ENCODE measurements at places on chromosomes 12 and 14. TPM values are rescaled to one million over a fixed set of nuclear protein-coding genes. Genes with fewer than 3 reads are reported as not detected.
A peak's percentile ranks its signal among the peaks of the same experiment; 100 is the strongest.

DDIT3 gene
- 44.6 TPM for total RNA-seq

TMEM120B gene
- 6.3 TPM for total RNA-seq

PZP gene
- total RNA-seq = not detected

ACSM4 gene
- total RNA-seq = not detected

GRCh38 chr12:111405859-111406473 lies at the start of gene SH2B3:
Gene SH2B3, plus strand, starts transcription at chr12:111405923. Its CDS starts 12,223 bp downstream, at chr12:111418146.
- peaks cover 4% of the 10 kb centered on the region for H3K36me3 ChIP-seq
- peaks cover 59% of the 10 kb centered on the region for H3K4me1 ChIP-seq
- DNase-seq = peak; percentile 86
- H3K4me3 ChIP-seq = peak within 1 kb of the TSS; percentile 78

DNA sequence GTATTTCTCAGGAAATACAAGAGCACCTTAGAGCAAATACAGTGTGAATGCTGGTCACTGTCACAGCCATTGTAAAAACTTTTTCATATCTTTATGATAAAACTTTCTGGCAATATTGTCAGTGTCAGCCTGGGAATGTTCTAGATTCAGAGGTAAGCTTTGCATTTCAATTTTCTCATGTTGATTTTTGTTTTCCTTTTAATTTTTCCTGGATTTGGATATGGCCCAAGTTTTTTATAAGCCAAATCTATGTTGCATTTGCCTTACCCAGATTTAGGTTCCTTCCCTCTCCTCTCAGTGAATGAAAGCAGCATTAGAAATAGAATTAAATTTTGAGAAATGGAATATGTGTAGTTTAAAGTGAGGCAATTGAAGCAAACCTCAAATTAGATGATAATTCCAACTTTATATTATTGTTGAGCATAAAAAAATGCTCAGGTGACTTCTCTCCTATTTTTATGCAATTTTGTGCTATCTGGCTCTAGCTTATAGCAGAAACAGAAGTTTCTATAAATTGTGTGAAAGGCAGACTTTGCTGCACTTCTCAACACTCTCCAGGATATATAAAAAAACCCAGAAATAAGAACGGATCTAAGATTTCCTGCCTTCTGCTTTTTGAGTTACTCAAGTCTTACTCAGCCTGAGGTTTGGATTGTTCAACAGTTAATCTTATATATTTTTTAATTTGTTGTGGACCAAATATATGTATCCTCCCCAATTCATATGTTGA lies 368.2 kb upstream of the PRICKLE1 start:
- H3K27me3 ChIP-seq = no peaks in the 10 kb centered on the region
- no peak for DNase-seq
- H3K36me3 ChIP-seq = no peaks in the 10 kb centered on the region
- H3K4me3 ChIP-seq = no peak overlapping the region
- H3K27ac ChIP-seq = no peak overlapping the region

GRCh38 chr14:72111911-72112310 lies 179.7 kb downstream of the RGS6 start:
- H3K4me1 ChIP-seq = no peaks in the 10 kb centered on the region
- no peaks in the 10 kb centered on the region for H3K36me3 ChIP-seq
- no peak overlapping the region for H3K4me3 ChIP-seq
- peaks cover 16% of the 10 kb centered on the region for H3K27me3 ChIP-seq
- DNase-seq = no peak

- H3K4me1 ChIP-seq = peaks cover 5% of the 10 kb centered on the region
- DNase-seq = no peak
- peaks cover 17% of the 10 kb centered on the region for H3K36me3 ChIP-seq
- no peak overlapping the region for H3K4me3 ChIP-seq
Observed at GRCh38 chr12:92786045-92786444, 83.3 kb downstream of the PLEKHG7 start.

- peaks cover 42% of the 10 kb centered on the region for H3K36me3 ChIP-seq
- H3K4me3 ChIP-seq = no peak overlapping the region
- no peak overlapping the region for H3K27ac ChIP-seq
- no peaks in the 10 kb centered on the region for H3K4me1 ChIP-seq
- DNase-seq = no peak
Observed at GRCh38 chr12:1948883-1949282, 30.4 kb upstream of the CACNA2D4 start.

- H3K4me1 ChIP-seq = no peaks in the 10 kb centered on the region
- H3K27ac ChIP-seq = no peak overlapping the region
- DNase-seq = no peak
- H3K4me3 ChIP-seq = no peak overlapping the region
- peaks cover 1% of the 10 kb centered on the region for H3K27me3 ChIP-seq
Observed at GRCh38 chr12:20205854-20206253, 162.5 kb upstream of the PDE3A start.

- peaks cover 79% of the 10 kb centered on the region for H3K27me3 ChIP-seq
- peak within 1 kb of the TSS; percentile 50 for H3K4me3 ChIP-seq
- DNase-seq = peak; percentile 24
- H3K4me1 ChIP-seq = peaks cover 16% of the 10 kb centered on the region
Observed at GRCh38 chr14:94769391-94770250, at the start of gene GSC. Gene GSC, minus strand, starts transcription at chr14:94770113. Its CDS starts 98 bp downstream, at chr14:94770015.
